ENCODE measurements at places on chromosomes 13 and 19.
A peak's percentile ranks its signal among the peaks of the same experiment; 100 is the strongest.

GRCh38 chr19:40717880-40718773 is 1.2 kb downstream of the ITPKC start:
- no peak for DNase-seq

DNA sequence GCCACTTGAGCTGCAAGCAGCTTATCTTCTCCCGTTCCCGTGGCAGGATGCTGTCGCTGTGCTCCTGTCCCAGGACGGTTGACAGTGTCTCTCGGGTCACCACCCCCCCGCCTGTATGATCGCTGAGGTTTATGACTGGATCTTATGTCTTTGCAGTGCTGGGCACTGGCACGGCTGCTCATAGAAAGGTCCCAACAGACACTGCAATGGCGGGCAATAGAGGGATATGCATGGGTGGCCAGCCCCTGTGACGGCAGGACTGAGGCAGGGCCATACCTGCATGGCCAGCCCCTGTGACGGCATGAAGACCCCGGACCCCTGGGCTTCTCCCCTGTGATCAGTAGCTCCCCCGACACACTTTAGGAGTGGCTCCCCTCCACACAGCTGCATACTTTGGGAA is 307.2 kb downstream of the TEX29 start:
- DNase-seq, result no peak

GRCh38 chr19:55400281-55401087 is 7.1 kb downstream of the UBE2S start:
- DNase-seq, result no peak

DNA sequence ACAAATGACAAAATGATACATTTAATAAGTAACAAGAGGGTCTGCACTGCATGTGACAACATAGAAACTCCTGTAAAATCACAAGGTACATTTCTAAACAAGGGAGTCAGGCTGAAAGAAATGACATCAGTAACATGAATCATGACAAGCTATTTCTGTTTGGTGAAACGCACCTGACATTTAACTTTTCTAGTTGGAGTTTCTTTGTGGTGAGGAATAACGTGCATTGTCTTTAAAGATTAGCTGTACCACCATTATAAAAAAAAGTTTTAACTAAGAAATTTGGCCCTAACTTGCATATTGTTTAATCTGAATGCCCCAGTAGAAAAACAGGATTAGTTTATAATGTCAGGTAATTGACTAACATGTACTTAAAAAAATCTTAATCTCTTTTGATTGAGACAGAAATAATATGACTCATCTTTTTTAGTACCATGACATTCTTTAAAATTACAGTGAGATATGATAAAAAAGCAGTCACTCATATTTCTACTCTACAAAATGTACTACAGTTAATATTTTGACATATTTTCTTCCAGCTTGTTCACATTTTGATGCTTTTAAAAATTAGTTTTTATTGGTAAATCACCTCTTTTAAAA is 418.2 kb downstream of the KLF12 start:
- DNase-seq, result no peak

- no peak for DNase-seq
Measured at GRCh38 chr13:41603917-41604316, 146.6 kb downstream of the RGCC start.

DNA sequence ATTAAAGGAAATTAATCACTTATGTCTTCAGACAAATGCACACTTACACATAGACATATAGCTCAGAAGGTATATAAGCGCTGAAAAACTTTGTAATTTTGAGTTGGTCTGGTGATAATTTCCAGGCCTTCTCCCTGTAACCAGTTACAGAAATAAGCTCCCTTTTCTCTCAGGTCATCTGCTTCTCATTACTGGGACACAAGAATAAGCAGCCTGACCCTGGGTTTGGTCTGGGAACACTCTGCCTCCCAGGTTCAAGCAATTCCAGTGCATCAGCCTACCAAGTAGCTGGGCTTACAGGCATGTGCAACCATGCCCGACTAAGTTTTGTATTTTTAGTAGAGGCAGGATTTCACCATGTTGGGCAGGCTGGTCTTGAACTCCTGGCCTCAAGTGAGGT is 274.5 kb downstream of the LMO7 start:
- no peak for DNase-seq

GRCh38 chr13:97364031-97364430 is 69.9 kb upstream of the RAP2A start:
- DNase-seq, result no peak

DNA sequence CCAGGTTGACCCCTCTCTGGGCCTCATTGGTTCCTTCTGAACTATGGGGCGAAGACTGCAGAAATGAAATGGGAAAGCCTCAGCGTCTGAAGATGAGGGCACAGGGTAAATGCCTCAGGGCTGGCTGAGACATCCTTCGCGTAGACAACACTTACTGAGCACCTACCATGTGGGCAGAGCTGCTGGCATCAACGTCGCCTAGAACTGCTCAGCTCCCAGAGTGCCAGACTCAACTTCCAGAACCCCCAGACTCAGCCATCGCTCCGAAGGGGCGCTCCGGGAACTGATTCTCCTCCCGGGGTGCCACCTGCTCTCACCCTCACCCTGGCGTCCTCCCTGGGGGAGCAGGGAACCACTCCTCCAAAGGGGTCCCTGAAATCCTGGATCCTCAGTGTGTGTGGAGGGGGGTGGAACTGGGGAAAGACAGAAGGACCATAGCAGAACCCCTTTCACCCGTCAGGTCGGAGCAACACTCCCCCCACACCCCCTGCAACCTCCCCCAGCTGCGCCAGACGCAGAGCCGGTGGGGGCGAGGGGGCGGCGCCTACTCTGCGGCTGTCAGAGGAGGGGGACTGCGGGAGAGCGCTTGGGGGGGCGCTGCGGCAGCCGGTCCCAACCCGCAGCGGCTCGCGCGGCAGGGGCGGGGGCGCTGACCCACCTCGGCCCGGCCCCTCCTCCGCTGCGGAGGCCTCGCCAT is 8.2 kb upstream of the NFIC start:
- no peak for DNase-seq

- DNase-seq, result no peak
Measured at GRCh38 chr19:18610556-18611326, 1.9 kb upstream of the TMEM59L start.

DNA sequence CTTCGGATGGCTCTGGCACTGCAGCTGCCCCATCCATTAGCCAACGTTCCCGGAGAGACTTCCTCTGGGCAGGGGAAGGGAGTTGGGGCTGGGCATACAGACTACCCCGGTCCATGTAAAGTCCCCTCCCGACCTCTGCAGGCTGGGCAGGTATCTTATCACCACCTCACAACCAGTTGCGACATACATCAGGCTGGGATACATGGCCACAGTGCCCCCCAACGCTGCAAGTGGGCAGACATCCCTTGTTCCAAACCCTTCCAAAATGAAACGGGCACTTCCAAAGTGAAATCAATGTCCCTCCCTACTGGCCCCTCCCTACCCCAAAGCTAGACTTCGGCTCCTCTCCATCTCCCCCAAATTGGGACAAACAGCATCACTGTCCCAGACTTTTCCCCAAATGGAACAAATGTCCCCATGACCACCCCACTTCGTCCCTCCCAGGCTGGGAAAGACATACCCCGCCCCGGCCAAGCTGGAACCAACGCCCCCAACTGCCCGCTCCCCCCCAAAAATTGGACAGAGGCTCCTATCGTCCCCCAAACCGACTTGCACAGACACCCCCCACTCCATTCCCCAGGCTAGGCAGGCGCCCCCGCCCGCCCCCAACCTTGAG is 5.0 kb downstream of the PALM3 start:
- DNase-seq, result no peak

- DNase-seq, result no peak
Measured at GRCh38 chr13:85512421-85512820, 286.8 kb downstream of the SLITRK6 start.

DNA sequence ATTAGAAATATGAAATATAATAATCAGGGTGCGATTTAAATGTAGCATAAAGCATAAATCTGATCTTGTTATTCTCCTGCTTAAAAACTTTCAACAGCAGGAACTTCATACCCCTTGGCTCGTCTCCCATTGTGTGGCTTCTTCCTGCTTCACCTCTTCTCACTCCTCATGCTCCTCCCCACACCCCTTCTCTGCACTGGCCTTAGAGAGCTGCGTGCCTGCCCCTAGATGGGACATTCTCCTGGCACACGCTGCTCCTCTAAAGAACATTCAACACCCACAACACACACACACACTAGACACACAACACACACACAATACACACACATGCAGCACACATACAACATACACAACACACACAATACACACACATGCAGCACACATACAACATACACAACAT is 104.6 kb upstream of the RAP2A start:
- DNase-seq, result no peak

DNA sequence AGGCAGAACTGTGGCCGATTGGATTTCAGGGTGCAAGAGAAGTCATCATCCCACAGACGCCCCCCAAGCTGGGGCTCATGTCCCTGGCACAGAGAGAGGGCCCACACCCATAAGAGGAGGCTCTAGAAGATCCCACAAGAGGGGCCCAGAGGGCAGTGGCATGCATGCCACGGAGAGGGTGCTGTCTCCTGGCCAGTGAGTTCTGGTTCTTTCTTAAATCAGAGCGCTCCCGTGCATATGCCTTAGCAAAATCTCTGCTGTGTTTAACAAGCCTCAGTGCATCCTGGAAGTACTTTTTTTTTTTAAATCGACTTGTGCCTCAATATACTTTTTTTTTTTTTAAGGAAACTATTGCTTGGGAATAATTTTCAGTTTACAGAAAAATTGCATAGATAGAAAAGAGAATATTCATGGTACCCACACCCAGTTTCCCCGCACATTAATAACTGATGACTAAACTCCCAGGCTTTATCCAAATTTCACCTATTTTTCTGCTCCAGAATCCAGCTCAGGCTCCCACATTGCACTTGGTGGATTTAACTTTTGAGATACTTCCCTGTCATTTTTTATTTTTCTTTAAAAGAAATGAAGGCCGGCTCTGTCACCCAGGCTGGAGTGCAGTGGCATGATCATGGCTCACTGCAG is 59.1 kb downstream of the PEX11G start:
- DNase-seq, result no peak

DNA sequence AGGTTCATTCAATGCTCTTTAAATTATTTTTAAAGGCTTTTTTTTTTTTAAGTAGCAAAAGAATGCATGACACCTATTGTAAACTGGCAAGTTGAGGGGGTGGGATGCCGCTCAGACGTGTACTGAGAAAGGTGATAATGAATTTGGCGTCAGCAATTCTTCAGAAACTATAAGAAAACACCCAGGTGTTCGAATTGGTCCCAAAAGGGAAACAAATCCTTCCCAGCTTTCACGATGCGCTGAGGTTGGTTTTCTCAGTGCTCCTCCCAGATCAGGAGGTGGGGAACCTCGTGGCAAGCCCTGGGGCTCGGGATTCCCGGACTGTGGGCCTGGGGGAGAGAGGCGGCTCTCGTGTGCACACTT is 543 bp upstream of the FAM124A start:
- no peak for DNase-seq

DNA sequence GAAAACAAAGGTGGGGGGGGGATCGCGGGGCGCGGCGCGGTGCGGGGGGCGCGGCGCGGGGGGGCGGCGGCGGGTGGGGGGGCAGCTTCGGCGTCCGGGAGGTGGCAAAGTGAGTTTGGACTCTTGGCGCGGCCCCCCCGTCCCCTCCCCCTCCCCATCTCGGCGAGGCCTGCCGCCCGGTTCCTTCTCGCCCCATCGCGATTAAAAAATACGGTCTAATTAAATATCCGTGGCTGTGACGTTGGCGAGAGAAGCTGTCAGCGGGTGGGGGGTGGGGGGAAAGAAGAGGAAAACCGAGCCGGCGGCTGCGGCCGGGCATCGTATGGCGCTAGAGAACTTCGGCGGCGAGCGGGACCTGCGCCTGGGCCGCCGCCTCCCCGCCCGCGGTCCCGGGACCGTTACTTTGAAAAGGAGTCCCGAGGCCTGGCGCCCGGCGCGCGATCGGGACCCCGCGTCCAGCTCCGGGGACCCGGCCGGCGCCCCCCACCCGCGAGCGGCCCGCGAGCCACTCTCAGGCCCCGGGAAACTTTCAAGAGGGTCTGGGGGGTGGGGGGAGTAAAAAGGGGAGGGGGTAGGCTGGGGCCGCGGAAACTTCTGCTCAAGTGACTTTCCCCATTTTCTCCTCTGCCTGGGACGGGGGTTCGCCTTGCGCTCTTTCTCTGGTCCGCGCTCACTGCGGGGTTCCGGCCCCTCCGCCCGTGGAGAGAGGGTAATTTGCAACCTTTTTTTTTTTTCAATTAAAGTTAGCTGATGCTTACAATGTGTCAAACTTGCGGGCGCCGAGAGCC is 146.3 kb upstream of the ZNF536 start:
- no peak for DNase-seq

DNA sequence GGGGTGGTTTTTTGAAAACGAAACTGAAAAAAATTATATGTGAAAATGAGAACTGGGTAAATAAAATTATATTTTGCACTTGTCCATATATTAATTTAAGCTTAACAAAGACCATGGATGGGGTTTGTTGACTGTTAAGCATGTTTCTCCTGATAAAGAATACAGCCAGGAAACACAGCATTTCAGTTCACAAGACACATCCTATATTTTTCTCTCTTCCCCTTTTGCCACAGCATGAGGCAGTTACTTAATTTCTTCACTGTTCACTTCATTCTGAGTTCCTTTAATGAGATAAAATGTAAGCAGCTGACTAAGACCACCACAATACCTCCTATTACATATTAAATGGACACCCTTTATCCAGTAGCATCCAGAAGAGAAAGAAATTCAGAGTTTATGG is 64.0 kb downstream of the RXFP2 start:
- DNase-seq, result no peak

GRCh38 chr19:344625-345319 is at the start of gene MIER2:
MIER2 (minus strand) TSS chr19:344796; CDS start chr19:344782, 14 bp downstream.
- peak; percentile 24 for DNase-seq

DNA sequence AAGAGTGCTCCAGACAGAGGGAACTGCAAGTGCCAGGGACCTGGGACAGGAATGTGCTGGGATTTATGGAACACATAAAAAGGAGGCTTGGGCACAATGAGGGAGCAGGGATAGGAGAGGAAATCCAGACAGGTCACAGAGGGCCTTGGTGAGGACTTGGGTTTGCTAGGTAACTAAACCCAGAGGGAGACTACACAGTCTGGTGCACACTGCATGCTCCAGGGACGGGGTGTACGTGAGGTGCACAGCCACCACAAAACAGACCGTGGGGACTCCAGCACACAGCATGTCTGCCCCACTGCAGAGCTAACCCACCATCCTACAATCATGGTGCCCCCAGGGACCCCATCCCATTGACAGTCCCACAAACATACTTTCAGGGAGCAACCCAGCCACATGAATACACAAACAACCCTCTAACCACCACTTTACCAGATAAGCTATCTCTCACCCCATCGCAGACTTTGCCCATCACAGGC is 5.5 kb upstream of the ZFP36 start:
- DNase-seq, result no peak

- no peak for DNase-seq
Measured at GRCh38 chr13:28492569-28493367, 2.2 kb downstream of the FLT1 start.

Measured in NCI-H510A (cell line).